ENCODE measurements at places on chromosomes 7 and 10.

DNA sequence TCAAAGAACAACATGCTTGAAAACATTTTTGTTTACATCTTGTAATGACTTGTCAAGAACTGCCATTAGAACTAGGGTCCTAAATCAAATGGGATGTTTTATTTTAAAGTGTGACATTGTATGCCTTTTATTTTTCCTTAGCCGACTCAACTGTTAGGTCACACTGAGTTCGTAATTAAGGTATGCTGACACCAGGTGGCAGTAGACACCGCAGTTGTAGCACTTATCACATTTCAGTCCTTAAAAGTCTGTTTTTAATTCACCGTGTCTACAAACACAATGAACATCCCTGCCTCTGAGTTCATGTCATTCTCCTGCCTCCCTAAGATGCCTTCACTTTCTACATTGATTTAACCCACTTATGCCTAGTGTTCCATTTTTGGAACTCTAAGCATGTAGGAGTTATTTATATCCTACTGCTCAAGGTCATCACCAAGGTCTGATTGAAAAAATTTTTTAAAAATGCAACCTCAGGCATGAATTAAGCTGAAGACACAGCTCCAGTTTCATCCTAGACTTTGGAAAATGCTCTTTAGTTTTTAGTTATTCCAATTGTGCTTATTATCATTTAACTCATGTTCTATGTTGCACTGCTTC, 186.1 kb downstream of the BMPER start:
- peak; percentile 14 for DNase-seq

- DNase-seq: no peak
Observed at GRCh38 chr7:95691464-95691863, 80.9 kb upstream of the DYNC1I1 start.

DNA sequence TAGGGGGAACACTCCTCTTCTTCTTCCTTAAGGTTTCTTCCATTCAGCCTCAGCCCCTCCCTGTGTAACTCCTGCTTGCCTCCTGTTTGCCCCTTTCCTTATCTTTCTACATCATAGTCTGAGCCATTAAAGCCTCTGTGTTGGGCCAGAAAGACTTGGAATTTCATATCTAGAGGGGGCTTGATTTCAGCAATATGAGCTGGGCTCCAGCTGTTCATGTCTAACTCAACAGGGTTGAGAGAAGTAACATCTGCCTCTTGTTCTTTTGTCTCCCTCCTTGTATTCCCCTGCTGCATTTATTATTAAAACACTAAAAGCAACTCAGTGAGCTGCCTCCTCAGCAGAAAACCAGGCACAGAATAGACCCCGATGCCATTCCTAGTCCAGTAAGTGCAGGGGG, 17.6 kb downstream of the SEC24C start:
- no peak for DNase-seq

- DNase-seq: no peak
Observed at GRCh38 chr7:20542594-20542993, 72.9 kb upstream of the ABCB5 start.

DNA sequence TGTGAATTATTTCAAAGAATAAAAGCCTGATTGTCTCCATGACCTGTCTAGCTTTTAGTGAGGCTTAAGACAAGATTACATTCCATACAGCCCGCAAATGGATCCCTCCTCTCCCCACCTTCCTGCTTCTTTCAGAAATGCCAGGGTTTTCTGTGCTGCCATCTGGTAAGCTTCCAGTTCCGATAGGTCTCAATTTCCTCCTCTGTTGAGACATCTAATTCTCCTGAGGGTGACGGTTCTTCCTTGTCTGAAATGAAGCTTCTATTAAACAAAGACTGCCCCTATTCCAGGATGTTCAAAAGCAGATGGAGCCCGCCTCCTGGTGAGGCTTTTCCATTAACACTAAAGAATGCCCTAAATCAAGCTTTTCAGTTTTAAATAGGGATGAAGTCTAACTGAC, 295.6 kb downstream of the PTPRN2 start:
- no peak for DNase-seq

DNA sequence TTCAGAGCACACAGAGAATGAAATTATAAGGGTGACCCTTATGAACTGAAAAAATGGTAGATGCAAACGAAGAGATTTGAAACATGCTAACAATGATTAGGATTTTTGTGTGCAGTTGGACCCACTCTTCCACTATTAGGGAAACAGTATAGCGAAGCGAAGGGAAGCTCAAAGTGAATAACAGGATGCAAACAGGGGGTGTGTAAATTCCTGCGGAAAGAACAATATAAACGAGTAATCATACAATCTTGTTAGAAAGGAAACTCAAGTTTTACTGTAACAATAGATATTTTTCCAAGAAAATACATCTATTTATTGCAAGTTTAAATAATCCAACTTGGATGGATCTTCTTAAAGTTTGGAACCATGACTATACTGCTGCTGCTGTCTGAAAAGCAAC, 14.7 kb downstream of the AHR start:
- no peak for DNase-seq

- no peak for DNase-seq
Observed at GRCh38 chr7:105210721-105211205, 178.0 kb downstream of the SRPK2 start.

DNA sequence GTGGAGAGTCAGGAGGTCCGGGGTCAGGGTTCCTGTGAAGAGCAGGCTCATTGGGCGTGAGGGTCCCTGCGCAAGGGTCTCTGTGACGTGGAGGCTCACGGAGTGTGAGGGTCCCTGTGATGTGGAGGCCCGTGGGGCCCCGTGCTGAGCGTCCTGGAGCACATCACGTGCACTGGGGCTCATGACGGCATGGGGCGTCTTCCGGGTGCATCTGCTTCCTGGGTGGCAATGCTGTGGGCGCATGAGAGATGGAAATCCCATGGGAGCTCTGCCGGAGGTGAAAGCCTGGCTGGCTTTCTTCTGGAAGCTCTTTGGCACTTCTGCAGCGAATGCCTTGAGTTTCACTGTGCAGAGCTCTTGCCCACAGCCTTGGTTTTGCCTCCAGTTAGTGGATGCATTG, 71.4 kb downstream of the WDR37 start:
- DNase-seq: no peak

DNA sequence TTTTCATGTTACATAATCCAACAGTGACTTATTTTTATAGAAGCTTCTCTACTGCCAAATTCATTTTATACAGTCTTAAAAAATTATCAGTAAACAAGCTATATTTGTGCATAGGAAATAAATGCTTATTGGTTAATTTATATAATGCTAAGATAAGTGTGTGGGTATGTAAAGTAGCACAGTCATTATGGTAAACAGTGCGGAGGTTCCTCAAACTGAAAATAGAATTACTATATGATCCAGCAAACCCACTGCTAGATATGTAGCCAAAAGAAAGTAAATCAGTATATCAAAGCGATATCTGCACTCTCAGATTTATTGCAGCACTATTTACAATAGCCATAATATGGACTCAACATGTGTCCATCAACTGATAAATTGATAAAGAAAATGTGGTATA, 71.1 kb downstream of the ATRNL1 start:
- DNase-seq: no peak

GRCh38 chr10:28250782-28251181, 52.1 kb downstream of the MPP7 start:
- no peak for DNase-seq

Data from NCI-H2029 (cell line).